ENCODE measurements at places on chromosomes 5 and 9.

DNA sequence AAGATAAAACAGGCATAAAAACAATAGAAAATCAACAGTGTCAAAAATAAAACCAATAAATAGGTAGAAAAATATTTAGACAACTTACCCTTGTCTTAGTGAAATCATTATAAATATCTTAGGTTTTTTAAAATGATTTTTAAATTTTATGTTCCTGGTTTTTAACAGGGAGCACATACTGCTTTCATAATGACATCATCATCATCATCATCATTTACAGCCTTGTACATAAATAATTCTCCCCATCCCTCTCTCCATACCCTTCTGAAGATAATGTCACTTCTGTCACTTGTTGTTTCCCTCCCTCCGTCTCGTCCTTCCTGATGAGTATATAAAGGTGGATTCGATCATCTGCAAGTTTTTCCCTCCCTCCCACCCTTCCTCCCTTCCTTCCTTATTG lies 56.6 kb downstream of the CDH9 start:
- DNase-seq: no peak

DNA sequence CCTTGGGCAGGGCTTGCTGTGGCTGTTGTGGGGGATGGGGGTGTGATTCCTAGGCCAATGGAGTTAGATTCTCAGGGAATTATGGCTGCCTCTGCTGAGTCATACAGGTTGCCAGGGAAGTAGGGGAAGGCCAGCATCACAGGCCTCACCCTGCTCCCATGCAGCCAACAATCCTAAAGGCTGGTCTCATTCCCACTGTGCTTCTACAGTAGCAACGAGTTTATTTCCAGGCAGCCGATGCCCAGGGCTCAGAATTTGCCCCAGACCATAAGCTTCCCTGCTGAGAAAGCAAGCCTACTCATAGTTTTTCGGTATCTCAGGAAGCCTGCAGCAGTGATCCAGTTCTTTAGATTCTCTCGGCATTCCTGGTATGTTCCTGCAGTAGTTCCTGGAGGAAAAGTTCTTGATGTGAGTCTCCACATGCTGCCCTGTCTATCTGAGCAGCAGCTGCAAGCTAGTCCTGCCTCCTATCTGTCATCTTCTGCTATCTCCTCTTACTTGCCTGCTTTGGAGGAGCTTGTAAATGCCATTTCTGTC lies 59.3 kb upstream of the SELENOP start:
- no peak for DNase-seq

DNA sequence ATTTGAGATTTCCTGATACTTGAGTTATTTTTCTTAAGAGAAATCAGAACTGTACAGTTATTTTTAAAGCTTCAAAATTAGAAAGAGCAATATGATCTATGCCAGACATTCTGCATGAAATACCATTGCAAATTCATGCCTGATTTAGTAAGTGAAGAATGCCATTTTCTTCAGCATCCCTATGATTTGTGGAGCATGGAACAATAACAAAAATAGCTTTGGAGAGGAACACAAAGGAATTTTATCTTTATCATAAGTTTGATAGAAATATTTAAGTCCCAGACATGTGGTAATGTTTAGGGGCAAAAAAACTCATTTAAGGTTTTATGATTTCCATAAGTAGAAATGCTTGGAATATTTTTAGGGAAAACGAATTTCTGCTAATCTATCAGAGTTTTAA lies 1863.4 kb downstream of the EFNA5 start:
- DNase-seq: no peak

DNA sequence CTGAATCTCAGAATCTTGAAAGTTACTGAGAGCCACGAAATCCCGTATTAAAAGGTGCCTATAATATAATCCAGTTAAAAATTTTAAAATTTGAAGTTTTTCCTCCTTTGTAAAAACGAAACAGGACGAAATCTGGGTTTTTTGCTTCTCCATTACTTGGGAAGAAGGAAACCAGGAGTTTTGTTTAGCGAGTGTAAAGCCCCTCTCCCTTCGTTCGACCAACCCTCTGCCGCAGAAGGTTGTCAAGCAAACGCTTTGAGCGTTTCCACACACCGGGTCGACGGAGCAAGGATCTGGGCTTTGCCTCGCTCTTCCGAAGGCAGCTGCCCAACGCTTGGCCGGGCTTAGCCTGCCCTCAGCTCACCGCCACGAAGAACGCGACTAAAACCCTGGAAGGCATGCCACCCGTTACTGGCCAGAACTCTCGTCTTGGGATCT lies 1.6 kb upstream of the FOXE1 start:
- DNase-seq: no peak

GRCh38 chr9:88396836-88397577 lies 8.8 kb downstream of the SPIN1 start:
- DNase-seq: no peak

GRCh38 chr5:133363807-133364587 lies 248.3 kb downstream of the FSTL4 start:
- no peak for DNase-seq

DNA sequence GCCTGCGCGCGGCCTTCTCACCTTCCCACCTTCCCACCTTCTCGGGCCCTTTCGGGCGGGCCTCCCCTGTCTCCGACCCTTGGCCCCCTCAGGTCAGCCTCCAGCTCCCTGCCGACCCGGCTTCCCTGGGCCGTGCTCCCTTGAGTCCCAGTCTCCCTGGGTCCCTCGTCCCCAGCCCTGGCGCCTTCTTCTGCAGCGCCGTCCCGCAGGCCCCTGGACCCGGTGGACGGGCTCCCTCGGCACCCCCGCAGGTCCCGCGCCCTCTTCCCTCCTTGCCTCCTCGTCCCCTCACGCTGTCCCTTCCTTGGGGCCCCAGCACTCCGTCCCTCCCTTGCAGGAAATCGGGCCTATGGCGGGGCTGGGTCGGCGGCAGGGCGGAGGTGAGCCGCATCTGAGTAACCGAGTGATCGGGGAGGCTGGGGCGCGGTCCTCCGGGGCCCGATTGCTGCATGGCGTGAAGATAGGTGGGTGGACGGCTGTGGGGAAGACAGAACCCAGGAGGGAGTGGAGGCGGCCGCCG lies 7.6 kb downstream of the ARPC5L start:
- no peak for DNase-seq

DNA sequence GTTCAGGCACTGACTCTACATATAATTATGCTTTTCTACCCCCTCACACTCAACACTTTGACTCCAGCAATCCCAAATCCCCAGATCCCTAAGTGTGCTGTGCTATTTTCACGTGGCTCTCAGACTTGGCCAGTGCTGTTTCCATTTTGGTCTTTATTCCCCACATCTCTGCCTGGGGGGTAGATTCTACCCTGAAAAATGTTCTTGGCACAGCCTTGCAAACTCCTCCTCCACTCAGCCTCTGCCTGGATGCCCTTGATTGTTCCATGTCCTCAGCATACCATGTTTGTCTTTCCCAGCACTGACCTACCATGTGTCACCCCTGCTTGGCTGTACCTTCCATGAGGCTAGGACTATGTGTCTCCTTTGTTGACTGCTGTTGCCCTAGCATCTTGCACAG lies 43.0 kb downstream of the FXN start:
- DNase-seq: no peak

DNA sequence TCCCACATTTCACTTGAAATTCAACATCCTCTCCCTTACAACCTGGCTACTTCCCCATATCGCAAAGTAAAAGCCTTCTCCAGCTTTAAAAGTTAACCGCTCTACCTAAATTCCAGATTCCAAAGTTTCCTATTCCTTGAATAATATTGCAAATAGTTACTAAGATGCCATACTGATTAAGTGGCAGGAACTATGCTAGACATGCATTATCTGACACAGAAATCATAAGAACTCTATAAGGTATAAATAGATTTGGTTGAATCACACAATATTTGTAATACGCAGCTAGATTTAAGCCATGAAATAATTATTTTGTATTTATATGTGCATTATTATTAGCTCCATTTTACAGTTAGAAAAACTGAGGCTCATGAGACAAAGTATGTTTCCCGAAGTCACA lies 92.8 kb downstream of the NFIB start:
- DNase-seq: no peak

DNA sequence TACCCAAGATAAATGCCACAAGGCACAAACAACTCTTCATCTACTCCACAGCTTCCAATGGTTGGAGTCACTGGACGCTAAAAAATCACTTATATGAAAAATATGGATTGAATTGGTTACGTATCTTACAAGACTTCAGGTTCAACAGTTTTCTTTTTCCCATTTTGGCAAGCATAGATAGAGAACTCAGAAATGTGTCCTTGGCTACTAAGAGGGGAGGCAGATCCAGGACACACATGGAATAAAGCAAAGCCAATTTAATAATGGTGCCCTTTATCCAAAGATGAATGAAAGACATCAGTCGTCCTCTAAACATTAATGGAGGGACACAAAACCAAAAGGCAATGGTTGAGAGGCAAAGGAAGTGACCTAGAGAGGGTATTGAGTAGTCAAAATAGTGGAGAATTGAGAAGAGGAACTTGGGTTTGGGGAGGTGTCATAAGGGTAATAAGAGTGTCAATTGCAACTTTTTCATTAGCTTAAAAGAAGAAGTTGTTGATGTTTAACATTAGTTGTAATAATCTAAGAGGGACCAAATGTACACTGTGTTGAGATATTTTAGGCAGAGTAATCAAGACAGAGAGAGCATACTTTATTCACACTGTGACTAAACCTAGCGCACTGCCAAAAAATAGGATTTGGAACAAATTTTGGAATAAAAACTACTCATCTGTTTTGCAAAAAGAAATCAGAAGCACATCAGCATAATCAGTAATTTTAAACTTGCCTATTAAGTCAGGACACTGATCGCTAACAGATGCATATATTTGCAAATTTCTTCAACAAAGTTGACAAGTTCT lies 308.2 kb downstream of the ARL15 start:
- DNase-seq: no peak

- no peak for DNase-seq
Observed at GRCh38 chr9:88984543-88984883, 6.8 kb upstream of the S1PR3 start.

- DNase-seq: no peak
Observed at GRCh38 chr9:115633104-115633503, 515.1 kb upstream of the TNC start.

DNA sequence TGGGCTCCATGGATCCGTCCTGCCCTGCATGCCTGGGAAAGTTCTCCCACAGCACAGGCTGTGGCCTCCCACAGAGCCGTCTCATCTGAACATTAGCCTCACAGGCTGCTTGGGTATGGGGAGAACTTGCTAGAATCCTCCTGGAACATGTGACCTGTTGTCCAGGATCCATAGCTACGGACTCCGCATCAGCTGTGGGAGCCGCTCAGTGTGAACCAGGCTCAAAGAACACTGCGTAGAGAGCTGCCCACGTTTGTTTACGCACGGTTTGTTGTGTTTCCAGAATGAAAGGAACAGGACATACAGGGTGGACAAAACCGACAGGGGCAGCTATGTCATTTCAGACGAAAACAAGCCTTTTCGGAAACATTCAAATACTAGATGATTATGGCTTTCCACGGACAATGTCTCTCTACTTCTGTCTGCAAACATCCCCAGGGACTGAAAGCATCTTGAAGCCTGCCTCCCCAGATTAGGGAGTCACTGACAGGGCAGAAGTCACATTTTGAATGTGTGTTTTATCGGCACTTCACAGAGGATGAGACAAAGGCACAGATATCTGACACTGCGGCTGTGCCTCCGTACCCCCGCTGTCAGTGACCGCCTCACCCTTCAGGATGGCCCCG lies 390.3 kb downstream of the GADD45G start:
- no peak for DNase-seq

GRCh38 chr5:90170261-90170660 lies 239.3 kb downstream of the CETN3 start:
- DNase-seq: no peak

DNA sequence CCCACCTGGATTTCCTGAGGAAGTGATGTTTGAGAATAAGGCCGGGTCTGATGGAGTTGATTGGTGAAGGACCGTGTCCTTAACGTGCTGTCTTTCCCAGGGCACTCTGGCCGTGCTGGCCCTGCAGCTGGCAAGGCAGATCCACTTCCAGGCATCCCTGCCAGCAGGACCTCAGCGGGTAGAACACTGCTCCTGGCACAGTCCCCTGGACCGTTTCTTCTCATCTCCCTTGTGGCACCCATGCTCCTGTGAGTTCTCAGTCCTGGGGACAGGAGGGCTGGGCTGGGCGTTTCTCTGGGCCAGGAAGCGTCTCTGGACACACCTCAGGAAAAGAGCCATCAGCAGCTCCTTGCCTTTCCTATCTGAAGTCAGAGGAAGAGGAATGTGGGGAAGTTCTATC lies 4.4 kb downstream of the DELE1 start:
- no peak for DNase-seq

- DNase-seq: no peak
Observed at GRCh38 chr5:88116396-88116795, 152.2 kb downstream of the TMEM161B start.

DNA sequence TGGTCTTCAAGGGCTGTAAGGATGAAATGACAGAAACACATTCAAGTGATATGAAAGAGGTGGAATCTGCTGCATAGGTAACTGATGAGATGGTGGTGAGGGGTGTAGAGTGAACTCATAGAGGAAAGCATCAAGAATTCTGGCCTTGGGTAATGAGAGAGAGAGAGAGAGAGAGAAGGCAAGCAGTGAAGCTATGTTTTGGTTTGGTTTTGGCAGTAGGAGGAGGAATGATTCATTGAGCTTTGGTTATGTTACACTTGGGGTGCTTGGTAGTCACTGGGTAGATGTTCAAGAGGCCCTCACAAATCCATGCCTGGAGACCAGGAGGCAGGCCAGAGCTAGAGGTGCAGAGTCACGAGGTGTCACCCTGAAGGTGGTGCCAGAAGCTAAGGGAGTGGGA lies 89.5 kb downstream of the EGFLAM start:
- DNase-seq: no peak

GRCh38 chr5:1722877-1723276 lies 76.8 kb downstream of the MRPL36 start:
- DNase-seq: no peak

- no peak for DNase-seq
Observed at GRCh38 chr5:43309637-43310036, 3.6 kb downstream of the HMGCS1 start.

GRCh38 chr9:89448381-89448780 lies 49.5 kb downstream of the SEMA4D start:
- no peak for DNase-seq

GRCh38 chr5:97531549-97531948 lies 348.5 kb upstream of the RIOK2 start:
- no peak for DNase-seq

GRCh38 chr5:132261881-132262845 lies 4.7 kb downstream of the PDLIM4 start:
- no peak for DNase-seq

DNA sequence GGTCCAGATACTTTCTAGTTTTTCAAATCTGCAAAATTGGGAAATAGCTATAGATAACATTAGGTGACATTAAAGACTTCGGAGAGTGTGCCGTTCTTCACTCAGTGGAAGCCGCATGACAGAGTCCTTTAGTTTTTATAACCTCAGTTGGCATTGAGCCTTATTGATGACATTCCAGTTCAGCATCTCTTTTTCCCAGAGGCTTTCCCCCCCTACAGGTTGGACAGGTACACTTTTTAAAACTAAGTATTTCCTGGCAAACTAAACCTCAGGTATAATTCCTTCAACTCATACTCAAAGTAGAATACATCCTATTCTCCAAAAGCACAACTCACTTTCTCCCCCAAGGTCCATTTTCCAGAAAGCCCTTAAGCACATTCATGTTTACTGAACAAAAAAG lies 58.7 kb downstream of the SLC46A2 start:
- no peak for DNase-seq

- DNase-seq: no peak
Observed at GRCh38 chr5:33650911-33651310, 210.1 kb downstream of the TARS1 start.
